ENCODE measurements at places on chromosomes 11 and 22.
A peak's percentile ranks its signal among the peaks of the same experiment; 100 is the strongest.

DNA sequence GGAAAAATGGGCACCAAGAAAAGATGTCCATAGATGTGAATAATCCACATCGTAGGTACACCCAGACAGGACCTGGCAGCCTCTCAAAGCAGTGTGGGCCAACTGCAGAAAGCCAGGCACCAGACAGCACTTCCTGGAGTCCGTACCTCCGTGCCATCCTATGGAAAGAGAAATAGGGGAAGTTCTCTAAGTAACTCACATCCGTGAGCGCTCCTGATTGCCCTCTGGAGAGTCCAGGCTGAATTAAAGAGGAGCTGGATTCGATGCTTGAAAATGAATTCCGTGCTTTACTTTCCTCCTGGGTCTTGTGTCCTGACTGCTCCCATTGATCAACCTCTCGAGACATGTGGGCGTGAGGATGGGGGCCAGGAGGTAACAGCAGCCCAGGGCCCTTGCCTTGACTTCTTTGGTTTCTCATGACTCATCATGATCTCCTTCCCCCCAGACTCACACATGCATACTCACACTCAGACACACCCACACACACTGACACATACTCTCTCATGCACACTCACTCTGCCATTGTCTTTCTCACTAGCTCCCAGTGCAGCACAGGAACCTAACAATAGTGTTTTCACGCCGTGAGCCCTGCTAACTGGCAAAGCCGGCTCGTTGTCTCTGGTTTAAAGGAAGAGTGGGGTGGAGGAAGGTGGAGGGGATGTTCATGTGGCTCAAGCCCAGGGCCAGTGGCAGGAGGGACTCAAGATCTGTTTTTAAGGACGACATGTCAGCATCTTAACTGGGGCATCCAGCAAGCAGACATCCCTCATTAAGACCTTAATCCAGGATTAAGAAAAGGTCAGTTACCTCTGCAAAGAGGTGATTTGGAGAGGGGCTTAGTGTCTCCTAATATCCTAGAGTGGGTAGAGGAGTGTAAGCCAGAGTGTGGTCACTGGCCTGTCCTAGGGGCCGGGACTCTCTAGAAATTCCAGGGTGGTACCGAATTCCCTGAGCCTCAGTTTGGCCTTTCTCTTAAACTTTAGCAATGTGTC, 104.2 kb downstream of the SCN3B start:
- DNase-seq: peak; percentile 11

- peak; percentile 72 for DNase-seq
These were observed 1.2 kb downstream of the UBE2L6 start for GRCh38 chr11:57566005-57566904.

- no peak for DNase-seq
These were observed 44.2 kb upstream of the LINC01488 start for GRCh38 chr11:69437001-69437875.

DNA sequence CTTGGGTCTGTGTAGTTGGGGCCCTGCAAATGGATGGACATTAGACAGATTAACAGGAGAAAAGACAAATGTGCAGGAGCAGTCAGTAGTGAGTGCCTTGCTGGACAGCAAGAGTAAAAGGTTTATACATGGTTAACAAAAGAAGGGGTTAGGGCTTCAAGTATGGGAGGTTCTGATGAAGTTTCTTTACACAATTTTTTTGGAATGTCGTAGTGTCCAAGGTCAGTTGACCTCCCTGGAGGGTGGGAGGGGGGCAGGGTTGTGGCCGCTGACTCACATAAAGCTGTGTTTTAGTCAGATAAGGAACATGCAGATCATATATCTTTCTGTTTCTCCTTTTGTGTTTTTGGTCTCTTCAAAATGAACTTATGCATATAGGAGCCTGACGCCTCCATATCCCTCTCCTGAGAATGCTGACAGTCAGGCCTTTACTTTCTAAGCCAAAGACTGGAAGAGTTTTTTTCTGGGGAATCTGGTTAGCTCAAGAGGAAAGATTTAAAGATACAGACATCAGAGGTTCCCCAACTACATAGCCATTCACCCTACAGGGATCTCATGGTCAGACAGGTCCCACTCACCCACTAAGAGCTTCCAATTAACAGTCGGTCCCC, 134.3 kb downstream of the NECTIN1 start:
- DNase-seq: peak; percentile 60

DNA sequence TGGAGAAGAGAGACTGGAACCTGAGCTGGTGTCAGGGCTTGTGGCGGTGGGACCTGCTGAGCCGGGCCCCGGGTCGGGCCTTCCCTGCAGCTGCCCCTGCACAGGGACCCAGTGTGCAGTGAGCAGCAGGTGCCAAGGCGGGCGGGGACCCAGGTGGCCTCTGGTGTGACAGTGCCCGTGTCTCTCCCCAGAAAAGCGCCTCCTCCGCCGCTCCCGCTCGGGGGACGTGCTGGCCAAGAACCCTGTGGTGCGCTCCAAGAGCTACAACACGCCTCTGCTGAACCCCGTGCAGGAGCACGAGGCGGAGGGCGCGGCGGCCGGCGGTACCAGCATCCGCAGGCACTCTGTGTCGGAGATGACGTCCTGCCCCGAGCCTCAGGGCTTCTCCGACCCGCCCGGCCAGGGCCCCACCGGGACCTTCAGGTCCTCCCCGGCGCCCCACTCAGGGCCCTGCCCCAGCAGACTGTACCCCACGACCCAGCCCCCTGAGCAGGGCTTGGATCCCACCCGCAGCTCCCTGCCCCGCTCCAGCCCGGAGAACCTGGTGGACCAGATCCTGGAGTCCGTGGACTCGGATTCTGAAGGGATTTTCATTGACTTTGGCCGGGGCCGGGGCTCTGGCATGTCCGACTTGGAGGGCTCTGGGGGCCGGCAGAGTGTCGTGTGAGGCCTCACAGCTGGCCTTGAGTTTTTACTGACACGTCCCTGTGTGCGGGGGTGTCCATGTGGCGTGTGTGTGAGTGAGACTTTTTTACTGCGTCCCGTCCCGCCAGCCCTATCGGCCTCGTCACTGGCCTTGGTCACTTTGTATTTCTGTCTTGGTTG, 15.6 kb upstream of the ARHGAP8 start:
- no peak for DNase-seq

GRCh38 chr22:24481641-24482040, 13.5 kb upstream of the UPB1 start:
- DNase-seq: no peak

DNA sequence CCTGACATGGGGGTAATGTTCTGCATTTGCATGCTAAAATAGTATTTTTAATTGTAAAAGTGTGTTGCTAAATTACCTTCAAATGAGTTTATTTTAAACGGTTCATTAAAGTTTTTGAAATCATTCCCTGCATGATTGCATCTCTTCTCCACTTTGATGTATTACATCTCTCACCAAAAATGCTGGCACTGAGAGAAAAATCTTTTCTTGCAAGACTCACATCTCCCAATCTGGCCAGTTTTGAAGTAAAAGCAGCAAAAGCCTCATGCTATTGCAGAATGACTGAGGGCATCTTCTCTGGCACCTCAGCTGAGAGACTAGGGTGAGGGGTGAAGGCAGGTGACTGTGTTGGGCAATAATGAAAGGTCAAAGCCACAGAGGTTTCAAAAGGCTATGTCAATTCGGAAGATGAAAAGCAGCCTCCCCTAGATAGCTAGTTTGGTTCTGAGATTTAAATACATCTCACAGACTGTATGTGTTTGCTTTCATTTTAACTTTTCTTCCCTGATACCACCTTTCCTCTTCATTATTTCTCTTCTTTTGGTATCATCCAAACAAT, 292.2 kb upstream of the RAG2 start:
- DNase-seq: no peak

- DNase-seq: no peak
These were observed 333.9 kb downstream of the METTL15 start for GRCh38 chr11:28442131-28442530.

- no peak for DNase-seq
These were observed 531 bp downstream of the RAB3IL1 start for GRCh38 chr11:61916737-61917333.

- DNase-seq: no peak
These were observed 5.0 kb upstream of the SLC1A2 start for GRCh38 chr11:35424157-35424940.

DNA sequence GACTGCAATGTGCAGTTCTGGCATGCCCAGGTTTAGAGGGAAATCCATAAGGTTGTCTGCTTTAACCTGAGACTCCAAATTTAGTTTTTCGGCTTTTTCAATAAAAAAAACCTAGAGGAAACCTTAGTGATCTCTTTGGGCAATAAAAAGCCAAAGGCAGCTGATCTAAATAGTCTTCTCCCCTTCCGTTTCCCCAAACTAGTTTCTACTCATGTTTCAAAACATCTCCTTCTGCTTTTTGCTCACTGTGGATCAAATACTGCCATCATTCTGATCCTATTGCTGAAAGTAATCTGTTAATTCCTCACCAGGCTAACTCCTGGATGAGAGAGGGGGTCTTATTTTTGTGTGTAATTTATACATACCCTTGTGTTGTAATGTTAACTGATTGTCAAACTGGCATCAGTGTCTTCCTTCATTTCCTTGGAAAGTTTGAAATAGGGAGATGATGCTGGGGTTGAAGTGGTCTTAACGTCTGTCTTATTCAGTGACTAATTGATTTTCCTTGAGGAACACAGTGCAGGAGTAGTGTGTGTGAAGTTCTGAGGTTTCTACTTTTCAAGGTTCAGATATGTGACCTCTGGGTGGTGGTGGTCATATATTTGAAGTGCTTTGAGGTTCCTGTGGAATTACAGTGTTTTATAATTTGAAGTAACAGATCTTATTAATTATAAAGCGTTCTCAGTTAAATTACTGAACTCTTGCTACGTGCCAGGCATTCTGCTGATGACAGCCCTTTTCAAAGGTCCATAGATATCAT, 55.0 kb downstream of the ARHGAP42 start:
- peak; percentile 1 for DNase-seq

GRCh38 chr11:37857726-37858125, 1259.7 kb upstream of the RAG2 start:
- no peak for DNase-seq

DNA sequence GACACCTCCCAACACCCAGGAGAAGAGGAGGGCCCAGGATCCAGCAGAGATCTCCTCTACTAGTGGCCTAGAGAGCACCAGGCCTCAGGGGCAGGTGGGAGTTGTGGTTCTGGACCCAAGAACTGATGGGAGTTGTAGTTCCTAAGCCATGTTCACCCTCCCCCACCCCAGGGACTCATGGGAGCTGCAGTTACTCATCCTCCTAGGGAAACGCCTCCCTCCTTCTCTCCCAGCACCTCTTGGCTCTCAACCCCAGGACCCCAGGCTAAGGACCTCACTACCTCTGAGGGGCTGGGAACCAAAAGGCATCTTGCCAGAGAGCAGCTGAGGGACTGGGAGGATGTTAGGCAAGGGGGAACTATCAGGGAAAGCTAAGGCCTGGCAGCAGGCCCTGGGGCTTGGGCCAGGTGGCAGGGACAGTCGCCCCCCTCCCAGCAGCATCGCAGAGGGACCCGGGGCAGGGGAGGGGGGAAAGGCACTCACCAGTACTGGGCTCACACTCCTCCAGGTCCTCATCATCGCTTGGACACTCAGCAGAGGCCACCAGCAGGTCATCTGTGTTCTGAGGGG, 28.9 kb downstream of the SLC22A12 start:
- no peak for DNase-seq

DNA sequence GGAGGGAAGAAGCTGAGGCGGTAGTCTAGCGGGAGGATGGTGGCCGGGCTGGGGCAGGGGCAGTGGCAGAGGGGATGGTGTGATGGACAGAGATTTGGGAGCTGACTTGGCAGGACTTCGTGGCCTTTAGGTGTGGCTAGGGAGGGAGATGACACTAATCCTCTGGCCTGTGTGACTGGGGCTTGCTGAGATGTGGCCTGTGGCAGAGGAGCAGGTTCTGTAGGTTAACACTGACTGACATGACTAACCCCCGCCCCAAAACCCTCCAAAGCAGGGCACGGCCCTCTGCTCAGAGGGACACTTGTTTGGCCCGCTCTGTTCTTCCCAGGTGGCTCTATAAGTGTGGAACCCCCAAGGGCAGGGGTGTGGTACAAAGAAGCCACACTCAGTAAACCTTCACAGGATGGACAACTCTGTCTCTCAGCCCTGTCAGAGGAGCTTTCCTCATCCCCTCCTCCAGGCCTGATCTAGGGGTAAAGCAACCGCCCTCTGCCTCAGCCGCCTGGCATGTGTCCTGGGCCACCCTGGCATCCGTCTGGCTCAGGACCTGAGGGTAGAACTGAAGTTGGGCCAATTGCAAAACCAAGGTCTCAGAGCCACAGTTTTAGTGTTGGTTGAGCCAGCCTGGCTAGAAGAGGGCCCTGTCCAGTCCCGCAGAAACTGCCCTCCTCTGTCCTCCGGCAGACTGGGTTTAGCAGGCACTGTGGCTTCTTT, 15.6 kb downstream of the TOM1 start:
- DNase-seq: no peak

- DNase-seq: peak; percentile 59
These were observed 22.8 kb downstream of the SLC5A4 start for GRCh38 chr22:32232191-32232830.

GRCh38 chr11:121489823-121490222, 37.1 kb upstream of the SORL1-AS1 start:
- DNase-seq: no peak

DNA sequence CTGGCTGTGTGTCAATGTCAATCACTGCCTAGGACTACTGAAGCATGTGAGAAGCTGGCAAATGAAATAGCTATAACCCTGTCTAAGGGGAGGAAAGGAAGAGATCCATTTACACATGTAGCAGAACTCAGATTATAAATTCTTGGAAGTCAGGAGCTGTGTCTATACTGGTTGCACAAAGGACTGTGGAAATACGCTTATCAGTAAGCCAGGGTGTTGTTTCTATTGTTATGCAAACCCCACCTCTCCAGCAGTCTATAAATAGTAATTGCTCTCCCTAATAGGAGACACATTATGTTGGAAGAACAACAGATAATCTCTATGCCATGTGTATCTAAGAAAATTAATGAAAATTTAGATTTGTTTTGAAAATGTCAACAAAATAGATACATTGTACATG, 693.4 kb upstream of the CCDC90B start:
- DNase-seq: no peak

DNA sequence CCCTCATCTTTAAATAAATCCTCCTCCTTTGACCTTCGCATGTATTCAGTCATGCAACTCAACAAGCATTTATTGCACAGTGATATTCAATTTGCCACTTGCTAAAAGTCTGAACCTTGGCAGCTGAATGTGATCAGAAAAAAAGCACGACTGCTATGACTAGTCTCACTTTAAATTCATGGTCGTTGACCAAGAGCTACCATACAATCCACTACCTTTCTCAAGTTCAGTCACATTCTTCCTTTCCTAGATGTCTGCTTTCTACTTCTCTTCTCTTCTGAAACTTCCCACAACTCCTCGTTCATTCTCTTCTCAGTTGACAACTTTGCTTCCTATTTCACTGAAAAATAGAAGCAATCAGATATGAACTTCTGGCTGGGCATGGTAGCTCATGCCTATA, 2.0 kb upstream of the SAA1 start:
- no peak for DNase-seq

GRCh38 chr11:14386895-14387480, 28.0 kb upstream of the RRAS2 start:
- DNase-seq: no peak

- DNase-seq: peak; percentile 99
These were observed 16.9 kb downstream of the IL17RA start for GRCh38 chr22:17101475-17102296.

- no peak for DNase-seq
These were observed 16.2 kb downstream of the SLC37A2 start for GRCh38 chr11:125079151-125079877.

- DNase-seq: no peak
These were observed 34.0 kb downstream of the AMPD3 start for GRCh38 chr11:10488934-10489691.

- no peak for DNase-seq
These were observed 4.8 kb downstream of the SLC35C1 start for GRCh38 chr11:45809456-45810395.
